ENCODE measurements at places on chromosomes 11 and 22.

GRCh38 chr22:29715240-29715639 lies 4.6 kb upstream of the CABP7 start:
- DNase-seq = peak; percentile 34

GRCh38 chr11:85752201-85752889 lies 58.6 kb downstream of the SYTL2 start:
- DNase-seq = no peak

DNA sequence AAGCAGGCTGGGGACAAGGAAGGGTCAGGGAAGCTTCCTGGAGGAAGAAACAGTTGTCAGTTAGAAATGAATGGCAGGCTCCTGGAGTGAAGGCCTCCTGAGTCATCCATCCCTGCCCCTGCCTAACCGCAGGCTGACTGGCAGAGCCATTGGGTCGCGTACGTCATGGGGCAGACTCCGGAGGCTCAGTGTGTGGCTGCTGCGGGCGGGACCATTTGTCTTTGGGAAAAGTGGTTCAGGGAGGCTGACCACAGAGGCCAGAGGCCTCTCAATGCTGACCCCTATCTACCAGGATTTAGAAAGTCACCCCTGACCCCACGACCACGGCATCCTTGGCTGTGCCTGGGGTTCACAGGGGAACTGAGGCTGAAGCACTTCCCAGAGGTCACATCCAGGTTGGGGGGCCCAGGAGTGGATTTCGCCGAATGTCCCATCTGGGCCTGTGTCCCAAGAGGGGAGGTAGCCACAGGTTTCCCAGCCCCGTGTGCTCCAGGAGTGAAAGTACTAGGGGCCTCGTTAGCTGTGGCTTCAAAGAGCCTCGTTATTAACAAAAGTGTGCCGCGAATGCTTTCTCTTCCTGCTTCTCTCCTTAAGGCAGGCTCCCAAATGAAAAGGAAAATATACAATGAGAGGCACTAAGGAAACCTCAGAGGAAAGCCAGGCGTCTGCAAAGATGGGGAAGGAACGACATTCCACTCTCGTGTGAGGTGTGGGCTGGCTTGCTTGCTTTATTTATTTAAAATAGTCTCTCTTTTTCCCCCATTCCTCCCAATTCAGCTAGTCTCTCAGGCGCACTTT lies 58.9 kb downstream of the FLRT1 start:
- no peak for DNase-seq

GRCh38 chr11:93986716-93987115 lies 34.4 kb upstream of the HEPHL1 start:
- DNase-seq = peak; percentile 75

DNA sequence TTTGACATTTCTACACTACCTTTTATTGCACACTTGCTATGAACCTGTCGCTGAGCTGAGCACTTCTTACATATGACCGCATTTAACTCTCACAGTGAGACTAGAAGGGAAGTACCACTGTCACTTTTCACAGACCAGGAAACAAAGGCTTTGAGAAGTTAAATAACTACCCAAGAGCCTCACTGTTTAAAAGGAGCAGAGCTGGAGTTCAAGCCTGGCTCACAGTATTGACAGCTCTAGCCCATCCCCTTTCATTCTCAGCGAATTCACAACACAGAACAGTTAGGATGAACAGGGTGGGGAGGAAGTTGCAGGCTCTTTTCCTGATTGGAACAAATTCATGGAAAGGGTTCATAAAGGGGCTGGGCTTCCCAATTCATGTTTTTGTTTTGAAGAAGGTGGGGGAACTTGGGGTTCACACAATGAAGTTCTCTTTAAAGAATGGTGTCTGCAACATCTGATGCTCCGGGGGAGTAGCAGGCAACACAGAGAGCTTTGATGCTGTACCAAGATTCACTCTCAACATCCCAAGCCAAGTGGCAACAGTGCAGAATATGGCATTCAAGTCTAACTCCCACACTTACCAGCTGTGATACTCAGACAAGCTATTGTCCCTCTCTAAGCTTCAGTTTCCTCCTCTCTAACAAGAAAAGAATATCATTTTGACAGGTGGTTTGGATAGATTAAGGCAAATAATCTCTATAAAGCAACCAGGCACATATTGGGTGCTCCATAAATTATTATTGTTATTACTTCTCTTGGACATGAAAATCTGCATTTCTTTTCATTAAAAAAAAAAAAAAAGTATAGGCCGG lies 17.2 kb downstream of the SCGB1A1 start:
- DNase-seq = no peak

GRCh38 chr11:119964136-119965025 lies 173.5 kb downstream of the TRIM29 start:
- no peak for DNase-seq

- DNase-seq = no peak
These were observed 27.3 kb upstream of the PRSS23 start for GRCh38 chr11:86772999-86773398.

DNA sequence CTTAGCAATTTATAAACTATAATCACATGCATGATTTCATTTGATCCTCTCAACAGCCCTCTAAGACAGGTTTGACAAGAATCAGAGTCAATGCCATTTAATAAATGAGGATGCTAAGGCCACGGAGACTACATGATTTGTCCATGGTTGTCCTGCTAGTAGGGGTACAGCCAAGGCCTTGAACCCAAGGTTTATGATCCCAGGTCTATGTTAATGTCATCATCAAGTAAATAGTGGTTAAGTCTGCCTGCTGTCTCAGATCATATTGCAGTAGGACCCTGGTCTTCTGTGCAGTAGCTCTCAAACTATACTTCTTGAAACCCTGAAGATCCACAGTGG lies 17.7 kb upstream of the SYTL2 start:
- DNase-seq = peak; percentile 43
